ENCODE measurements at places on chromosomes 2 and 18. TPM values are rescaled to one million over a fixed set of nuclear protein-coding genes. Genes with fewer than 3 reads are reported as not detected.

- no peaks in the 10 kb centered on the region for H3K36me3 ChIP-seq
- no peak overlapping the region for H3K27ac ChIP-seq
- no peak overlapping the region for H3K4me3 ChIP-seq
- no peaks in the 10 kb centered on the region for H3K4me1 ChIP-seq
- no peak for DNase-seq
Measured at GRCh38 chr2:145110668-145111356, 590.9 kb upstream of the ZEB2 start.

GRCh38 chr2:24439971-24440340 is 51.1 kb upstream of the NCOA1 start:
- DNase-seq: no peak
- no peak overlapping the region for H3K4me3 ChIP-seq
- no peaks in the 10 kb centered on the region for H3K4me1 ChIP-seq
- no peaks in the 10 kb centered on the region for H3K36me3 ChIP-seq

DNA sequence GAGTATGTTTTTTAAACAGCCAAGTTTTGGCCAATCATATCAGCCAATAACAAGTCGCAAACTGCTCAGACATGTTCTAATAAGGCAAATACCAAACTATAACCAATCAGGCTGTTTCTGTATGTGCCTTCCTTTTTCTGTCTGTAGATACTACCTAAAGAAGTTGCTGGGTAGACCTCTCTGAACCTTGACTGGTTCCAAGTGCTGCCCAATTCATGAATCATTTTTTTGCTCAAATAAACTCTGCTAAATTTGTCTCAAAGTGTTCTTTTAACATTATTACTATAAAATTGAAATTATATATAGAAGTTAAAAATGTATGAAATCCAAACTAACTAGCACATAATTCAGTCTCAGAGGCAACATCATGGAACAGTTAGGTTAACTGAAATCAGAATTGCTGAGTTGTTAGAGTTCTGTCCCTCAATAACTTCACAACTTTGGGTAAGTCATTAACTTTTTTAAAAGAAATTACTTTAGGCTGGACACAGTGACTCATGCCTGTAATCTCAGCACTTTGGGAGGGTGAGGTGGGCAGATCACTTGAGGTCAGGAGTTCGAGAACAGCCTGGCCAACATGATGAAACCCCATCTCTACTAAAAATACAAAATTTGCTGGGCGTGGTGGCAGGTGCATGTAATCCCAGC is 4.9 kb upstream of the TTC21B start:
- H3K27me3 ChIP-seq: peaks cover under 1% of the 10 kb centered on the region
- peaks cover 5% of the 10 kb centered on the region for H3K4me1 ChIP-seq
- H3K27ac ChIP-seq: no peak overlapping the region
- no peaks in the 10 kb centered on the region for H3K36me3 ChIP-seq
- no peak overlapping the region for H3K4me3 ChIP-seq
- no peak for DNase-seq

DNA sequence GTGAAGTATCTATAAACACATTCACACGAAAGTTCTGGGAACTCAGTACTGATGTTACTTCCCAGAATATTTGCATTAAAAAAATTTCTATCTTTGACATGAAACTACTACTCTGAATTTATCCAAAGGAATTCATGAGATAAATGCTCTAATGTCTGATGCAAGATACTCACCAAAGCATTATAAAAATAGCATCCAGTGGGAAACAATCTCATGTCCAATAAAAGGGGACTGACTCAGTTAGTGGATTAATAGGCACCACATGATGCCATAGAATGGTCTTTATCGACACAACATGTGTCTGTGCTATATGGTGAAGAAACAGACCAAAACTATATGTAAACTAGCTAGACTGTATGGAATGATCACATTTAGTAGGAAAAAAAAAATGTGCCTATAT is 33.9 kb downstream of the LAMA3 start:
- H3K27ac ChIP-seq: no peak overlapping the region
- DNase-seq: no peak
- H3K27me3 ChIP-seq: no peaks in the 10 kb centered on the region
- H3K4me1 ChIP-seq: no peaks in the 10 kb centered on the region
- H3K36me3 ChIP-seq: no peaks in the 10 kb centered on the region

DNA sequence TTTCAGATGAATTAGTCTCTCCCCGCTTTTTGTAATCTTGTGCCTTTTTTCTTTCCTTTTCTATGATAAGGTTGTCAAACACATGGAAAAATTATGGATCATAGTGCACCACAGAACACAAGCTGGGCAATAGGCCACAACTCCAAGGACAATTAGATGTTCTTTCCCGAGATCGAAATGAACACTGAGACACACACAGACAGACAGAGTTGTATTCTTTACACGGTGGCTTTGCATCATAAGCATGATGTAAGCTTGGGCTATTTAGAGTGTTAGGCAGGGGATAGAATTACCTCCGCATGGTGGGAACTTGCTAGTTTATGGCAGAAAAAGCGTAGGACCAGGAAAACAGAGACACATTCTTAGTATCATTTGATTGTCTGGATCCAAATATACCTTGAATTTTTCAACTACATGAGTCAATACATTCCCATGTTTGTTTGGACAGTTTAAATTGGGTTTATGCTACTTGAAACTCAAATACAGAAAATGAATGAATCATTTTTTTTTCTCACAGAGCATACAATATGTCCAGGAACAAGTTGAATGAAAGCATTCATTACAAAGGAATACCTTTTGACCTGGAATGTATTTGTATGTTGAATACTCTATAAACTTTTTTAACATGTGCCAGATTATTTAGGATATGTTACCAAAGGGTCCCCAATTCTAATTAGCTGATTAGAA is 1611.5 kb upstream of the TMEFF2 start:
- H3K27ac ChIP-seq: no peak overlapping the region
- no peaks in the 10 kb centered on the region for H3K36me3 ChIP-seq
- no peak overlapping the region for H3K4me3 ChIP-seq
- H3K27me3 ChIP-seq: no peaks in the 10 kb centered on the region
- no peak for DNase-seq
- no peaks in the 10 kb centered on the region for H3K4me1 ChIP-seq

DNA sequence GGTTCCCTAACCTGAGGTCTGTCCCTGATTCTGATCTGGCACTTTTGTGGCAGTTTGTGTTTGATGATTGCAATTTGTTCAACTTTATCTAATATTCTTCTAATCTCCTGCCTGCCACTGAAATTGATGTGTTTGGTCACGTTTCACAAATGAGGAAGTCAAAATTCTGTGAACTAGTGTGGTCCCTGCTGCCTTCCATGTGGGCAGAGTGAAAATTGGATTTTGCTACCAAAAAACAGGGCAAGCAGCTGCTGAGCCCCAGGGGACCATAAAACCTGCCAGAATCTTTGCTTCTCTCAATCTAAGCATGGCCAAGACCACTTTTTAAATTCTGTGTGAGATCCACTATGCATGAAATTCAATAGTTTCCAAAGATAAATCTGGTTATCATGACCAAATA is 195.5 kb upstream of the CYRIA start:
- no peaks in the 10 kb centered on the region for H3K27me3 ChIP-seq
- no peaks in the 10 kb centered on the region for H3K36me3 ChIP-seq
- DNase-seq: no peak
- no peak overlapping the region for H3K27ac ChIP-seq
- no peak overlapping the region for H3K4me3 ChIP-seq
- H3K4me1 ChIP-seq: no peaks in the 10 kb centered on the region

DNA sequence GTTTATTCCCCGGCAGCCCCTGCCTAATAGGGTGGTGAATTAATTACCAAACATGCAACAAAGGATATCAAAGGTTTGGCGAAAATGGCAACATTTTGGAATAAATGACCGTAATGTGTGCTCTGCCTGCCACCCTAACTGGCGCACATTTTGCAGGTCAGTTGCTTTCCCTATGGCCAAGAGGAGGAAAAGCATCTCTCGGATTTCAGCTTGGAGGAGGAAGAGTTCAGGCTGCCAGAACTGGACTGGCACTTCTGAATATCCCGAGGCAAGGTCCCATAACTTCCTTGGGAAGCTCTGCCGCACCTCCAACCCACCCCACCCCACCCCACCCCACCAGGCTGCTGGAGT is 37.1 kb downstream of the SLC25A52 start:
- H3K4me1 ChIP-seq: peaks cover 20% of the 10 kb centered on the region
- DNase-seq: no peak
- no peaks in the 10 kb centered on the region for H3K36me3 ChIP-seq

GRCh38 chr2:58852243-58852642 is 611.1 kb upstream of the FANCL start:
- H3K36me3 ChIP-seq: no peaks in the 10 kb centered on the region
- no peak overlapping the region for H3K4me3 ChIP-seq
- H3K27me3 ChIP-seq: no peaks in the 10 kb centered on the region
- no peak overlapping the region for H3K27ac ChIP-seq
- DNase-seq: no peak
- H3K4me1 ChIP-seq: no peaks in the 10 kb centered on the region

- no peak overlapping the region for H3K27ac ChIP-seq
- no peak for DNase-seq
- H3K4me3 ChIP-seq: no peak overlapping the region
- peaks cover 9% of the 10 kb centered on the region for H3K27me3 ChIP-seq
- no peaks in the 10 kb centered on the region for H3K36me3 ChIP-seq
Measured at GRCh38 chr2:70735071-70735470, 32.9 kb downstream of the ADD2 start.

DNA sequence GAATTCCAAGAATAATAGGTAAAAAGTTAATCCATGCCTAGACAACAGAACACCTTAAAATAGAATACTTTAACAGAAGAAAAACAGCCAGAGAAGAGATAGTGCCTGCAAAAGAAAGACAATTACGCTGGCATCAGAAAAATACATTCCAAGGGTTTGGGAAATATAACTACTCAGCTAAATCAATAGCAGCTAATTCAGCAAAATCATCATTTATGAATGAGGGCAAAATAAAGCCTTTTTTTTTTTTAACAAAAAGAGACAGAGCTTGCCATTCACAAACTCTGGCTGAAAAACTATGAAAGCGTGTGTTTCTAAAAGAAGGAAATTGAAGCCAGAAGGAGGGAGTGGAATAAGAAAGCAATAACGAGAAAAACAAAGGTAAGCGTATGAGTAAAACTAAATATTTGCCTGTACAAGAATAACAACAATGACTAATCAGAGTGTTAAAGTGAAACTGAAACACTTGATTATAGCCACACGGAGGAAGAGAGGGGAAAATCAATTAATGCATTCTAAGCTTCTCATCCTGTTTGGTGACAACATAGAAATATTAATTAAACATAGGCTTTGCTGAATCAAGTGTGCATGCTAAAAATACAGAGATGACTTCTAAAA is 90.2 kb downstream of the EHD3 start:
- no peaks in the 10 kb centered on the region for H3K36me3 ChIP-seq
- H3K4me1 ChIP-seq: no peaks in the 10 kb centered on the region
- peak overlapping the region; percentile 71 for H3K4me3 ChIP-seq
- DNase-seq: no peak
- H3K27me3 ChIP-seq: no peaks in the 10 kb centered on the region

GRCh38 chr2:60406192-60406591 is 147.3 kb downstream of the BCL11A start:
- no peaks in the 10 kb centered on the region for H3K36me3 ChIP-seq
- no peak for DNase-seq
- no peaks in the 10 kb centered on the region for H3K27me3 ChIP-seq
- H3K4me3 ChIP-seq: no peak overlapping the region

The SULT1C4 gene
- total RNA-seq: 12.8 TPM

DNA sequence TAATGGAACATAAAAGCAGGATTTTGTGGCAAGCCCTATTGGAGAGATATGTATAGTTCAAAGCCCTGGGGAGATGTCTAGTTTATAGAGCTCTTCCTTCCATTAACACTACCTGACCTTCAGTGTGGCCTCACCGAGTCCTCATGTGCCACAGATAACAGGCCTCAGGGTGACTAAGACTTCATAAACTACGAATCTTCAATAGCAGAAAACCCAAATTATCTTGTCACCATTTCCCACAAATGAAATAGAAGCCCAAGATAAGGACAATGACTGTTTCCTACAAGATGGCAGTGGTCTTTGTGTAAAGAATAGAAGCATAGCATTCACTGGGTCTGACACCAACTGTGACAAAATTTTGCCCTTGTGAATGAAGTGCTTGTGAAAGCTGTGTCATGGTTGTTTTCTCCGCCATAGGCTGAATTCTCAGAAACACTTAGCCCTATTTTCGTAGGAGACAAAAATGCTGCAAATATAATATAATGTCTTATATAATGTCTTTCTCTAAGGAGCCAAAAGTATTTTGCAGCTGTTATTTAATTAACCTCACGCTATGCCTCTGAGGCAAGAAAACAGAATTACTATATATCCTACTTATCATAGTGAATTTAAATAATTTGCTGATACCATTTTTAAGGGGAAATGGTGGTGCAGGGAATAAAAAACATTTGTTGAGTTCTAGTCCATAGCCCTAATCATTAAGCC is 136.7 kb upstream of the CWC22 start:
- H3K36me3 ChIP-seq: no peaks in the 10 kb centered on the region
- no peaks in the 10 kb centered on the region for H3K27me3 ChIP-seq
- H3K27ac ChIP-seq: no peak overlapping the region
- no peak overlapping the region for H3K4me3 ChIP-seq
- no peaks in the 10 kb centered on the region for H3K4me1 ChIP-seq

DNA sequence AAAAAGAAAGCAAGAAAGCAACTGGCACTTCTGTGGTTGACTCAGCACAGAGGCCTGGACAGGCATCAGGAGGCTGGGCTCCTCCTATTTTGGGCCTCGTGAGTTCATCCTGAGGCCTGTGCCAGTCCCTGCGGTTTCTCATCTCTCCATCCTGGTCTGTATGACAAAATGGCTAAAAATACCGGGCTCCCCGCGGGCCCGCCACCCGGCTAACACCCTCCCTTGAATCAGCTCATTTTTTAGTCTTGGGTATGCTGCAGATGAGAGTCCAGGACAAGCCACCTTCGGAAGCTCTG is 62.3 kb upstream of the YWHAQ start:
- no peaks in the 10 kb centered on the region for H3K4me1 ChIP-seq
- H3K4me3 ChIP-seq: no peak overlapping the region
- no peaks in the 10 kb centered on the region for H3K36me3 ChIP-seq
- no peak overlapping the region for H3K27ac ChIP-seq

GRCh38 chr2:96870626-96871255 is 861 bp upstream of the SEMA4C start:
- H3K36me3 ChIP-seq: no peaks in the 10 kb centered on the region
- peak overlapping the region; percentile 91 for H3K27ac ChIP-seq
- peak overlapping the region; percentile 94 for H3K4me3 ChIP-seq
- no peaks in the 10 kb centered on the region for H3K27me3 ChIP-seq
- H3K4me1 ChIP-seq: peaks cover 16% of the 10 kb centered on the region
- DNase-seq: no peak

GRCh38 chr2:69993708-69994107 is 32.3 kb upstream of the ASPRV1 start:
- peaks cover 9% of the 10 kb centered on the region for H3K36me3 ChIP-seq
- H3K27ac ChIP-seq: no peak overlapping the region
- DNase-seq: peak; percentile 31
- no peaks in the 10 kb centered on the region for H3K27me3 ChIP-seq
- H3K4me3 ChIP-seq: no peak overlapping the region
- no peaks in the 10 kb centered on the region for H3K4me1 ChIP-seq

DNA sequence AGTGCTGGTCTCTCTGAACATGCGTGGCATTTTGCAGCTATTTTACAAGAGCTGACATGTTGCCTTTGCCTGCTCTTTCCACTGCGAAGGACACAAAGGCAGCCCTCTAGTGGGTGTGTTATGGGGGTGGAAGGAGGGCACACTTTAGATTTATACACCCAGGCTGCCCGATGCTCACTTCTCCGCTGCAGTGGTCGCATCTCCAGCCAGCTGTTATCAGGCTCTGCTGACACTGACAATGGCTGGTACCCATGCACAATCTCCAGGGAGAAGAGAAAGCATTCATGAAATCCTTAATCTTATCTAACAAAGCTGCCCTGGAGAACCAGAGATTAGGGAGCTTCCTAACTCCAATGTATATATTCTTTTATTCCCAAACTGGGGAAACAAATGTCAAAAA is 113.5 kb downstream of the EPHA4 start:
- H3K36me3 ChIP-seq: no peaks in the 10 kb centered on the region
- H3K4me3 ChIP-seq: no peak overlapping the region
- H3K27ac ChIP-seq: no peak overlapping the region
- no peaks in the 10 kb centered on the region for H3K27me3 ChIP-seq
- H3K4me1 ChIP-seq: no peaks in the 10 kb centered on the region
